ENCODE measurements at places on chromosomes 2 and 18.
A peak's percentile ranks its signal among the peaks of the same experiment; 100 is the strongest.

DNA sequence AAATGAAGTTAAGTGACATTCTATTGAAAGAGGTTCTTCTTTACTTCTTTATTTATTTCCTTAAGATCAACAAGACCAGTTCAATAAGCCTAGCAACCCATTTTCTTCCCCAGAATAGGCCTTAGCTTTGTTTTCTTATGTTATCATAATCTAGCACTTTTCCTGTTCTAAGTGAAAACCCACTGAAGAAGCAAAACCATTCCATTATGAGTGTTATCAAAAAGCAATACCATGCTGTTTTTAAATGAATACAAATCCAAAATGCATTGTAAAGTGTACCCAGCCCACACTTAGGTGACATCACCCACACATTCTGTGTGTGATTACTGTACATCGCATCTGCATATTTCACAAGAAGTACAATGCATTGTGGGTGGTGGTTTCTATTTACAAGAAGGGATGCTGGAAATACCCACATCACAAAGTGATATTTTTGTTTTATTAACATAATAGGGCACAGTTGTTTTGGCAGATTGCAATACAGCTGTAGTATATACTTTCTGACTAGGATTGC lies 679.5 kb downstream of the KCNJ3 start:
- DNase-seq, result peak; percentile 14

GRCh38 chr2:161946489-161947107 lies 127.4 kb downstream of the DPP4 start:
- DNase-seq, result peak; percentile 11

DNA sequence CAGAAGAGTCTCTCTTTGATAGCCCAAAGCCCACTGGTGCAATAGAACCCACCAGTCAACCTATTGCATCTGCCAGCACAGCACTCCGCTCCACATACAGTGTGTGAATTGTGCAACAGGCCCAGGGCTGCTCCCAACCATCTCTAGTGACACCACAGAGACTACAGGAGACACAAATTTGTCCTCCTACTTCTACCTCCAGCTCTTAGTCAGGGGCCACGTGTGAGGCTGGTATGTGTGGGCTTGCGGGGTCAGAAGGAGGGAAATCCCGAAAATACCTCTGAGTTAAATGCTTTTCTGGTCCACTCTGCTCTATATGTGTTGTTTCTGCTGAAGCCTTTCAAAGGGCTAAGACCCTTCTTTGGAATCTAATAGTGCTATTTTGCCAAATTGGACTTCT lies 18.0 kb downstream of the DGUOK start:
- DNase-seq, result no peak

DNA sequence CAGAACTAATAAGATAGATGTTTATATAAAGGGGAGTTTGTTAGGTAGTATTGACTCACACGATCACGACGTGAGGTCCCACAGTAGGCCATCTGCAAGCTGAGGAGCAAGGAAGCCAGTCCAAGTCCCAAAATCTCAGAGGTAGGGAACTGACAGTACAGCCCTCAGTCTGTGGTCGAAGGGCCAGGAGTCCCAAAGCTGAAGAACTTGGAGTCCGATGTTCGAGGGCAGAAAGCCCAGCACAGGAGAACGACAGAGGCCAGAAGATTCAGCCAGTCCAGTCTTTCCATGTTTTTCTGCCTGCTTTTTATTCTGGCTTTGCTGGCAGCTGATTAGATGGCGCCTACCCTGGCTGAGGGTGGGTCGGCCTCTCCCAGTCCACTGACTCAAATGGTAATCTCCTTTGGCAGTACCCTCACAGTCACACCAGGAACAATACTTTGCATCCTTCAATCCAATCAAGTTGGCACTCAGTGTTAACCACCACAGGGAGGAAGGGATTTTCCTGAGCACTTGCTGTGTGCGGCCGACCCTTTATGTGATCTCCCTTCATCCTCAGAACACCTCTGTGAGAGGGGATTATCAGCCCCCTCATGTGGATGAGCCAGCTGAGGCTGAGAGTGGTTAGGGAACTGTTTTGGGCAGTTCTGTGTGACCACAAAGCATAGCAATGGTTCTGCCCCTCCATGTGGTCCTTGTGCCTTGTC lies 78.3 kb downstream of the RNF144A start:
- DNase-seq, result no peak

- DNase-seq, result no peak
Measured at GRCh38 chr2:24691806-24692205, 101.4 kb downstream of the PTRHD1 start.

GRCh38 chr2:175599966-175600831 lies 401.9 kb downstream of the LNPK start:
- DNase-seq, result no peak

- no peak for DNase-seq
Measured at GRCh38 chr18:54675076-54675475, 84.0 kb downstream of the DYNAP start.

DNA sequence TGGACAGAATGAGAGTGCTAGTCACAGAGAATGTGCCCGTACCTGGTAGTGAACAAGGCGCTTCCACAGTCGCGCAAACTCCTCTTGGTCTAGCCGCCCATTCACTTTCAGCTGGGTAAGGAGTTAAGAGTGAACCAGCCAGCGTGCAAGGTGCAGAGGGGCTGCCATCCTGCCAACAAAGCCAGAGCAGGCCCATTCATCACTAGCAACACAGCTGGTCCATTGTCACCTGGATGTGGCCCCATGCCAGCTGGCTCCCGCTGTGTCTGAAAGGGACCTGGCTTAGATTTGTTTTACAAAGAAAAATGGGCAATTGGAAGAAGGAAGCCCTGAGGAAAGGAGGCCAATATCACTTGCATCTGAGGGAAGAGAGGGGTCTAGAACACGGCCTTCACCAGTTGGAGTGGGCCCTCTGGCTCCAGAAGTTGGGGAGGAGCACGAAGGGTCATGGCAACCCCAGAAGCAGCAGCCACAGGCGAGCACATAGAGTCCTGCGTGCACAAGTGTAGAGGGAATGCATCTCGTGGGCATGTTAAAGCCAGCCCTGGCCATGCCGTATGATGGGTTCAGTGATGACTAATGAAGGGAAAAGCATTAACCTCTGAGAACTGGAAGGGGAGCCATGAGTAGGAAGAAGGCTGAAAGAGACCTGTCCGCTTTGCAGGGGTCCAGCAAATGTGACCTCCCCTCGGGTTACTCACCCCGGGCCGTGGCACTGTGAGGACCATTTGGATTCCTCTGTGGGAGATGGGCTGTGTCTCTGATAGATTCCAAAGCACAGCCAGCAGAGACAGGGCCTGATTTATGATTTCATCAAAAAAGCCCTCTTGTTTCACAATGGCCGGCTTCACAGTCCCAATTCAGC lies 70.6 kb downstream of the CAPN13 start:
- peak; percentile 14 for DNase-seq

Measured in foreskin keratinocyte (primary cell).